ENCODE measurements at places on chromosomes 12 and 14. TPM values are rescaled to one million over a fixed set of nuclear protein-coding genes. Genes with fewer than 3 reads are reported as not detected.

Gene GMPR2
- total RNA-seq = 81.6 TPM

Gene SLC25A47
- total RNA-seq = 0.07 TPM

Gene CFAP73
- total RNA-seq = 0.33 TPM

Gene MIP
- not detected for total RNA-seq

Gene RAPGEF3
- 11.8 TPM for total RNA-seq

Gene EMP1
- total RNA-seq = 0.48 TPM

Gene KRT77
- total RNA-seq = not detected

Gene LGR5
- total RNA-seq = 2.9 TPM

Gene SLCO1B3
- total RNA-seq = not detected

Gene GALNT6
- 37.0 TPM for total RNA-seq

Gene SLC35F4
- total RNA-seq = not detected

Gene OR8S1
- total RNA-seq = not detected

Gene KMT2D
- 20.8 TPM for total RNA-seq

Gene E2F7
- total RNA-seq = 8.7 TPM

Gene CLECL1
- not detected for total RNA-seq

Gene TAS2R50
- 0.76 TPM for total RNA-seq

All from H7 (cell line).